ENCODE measurements at places on chromosomes 13 and 19. TPM values are rescaled to one million over a fixed set of nuclear protein-coding genes. Genes with fewer than 3 reads are reported as not detected.

CYP4F2 gene
- total RNA-seq, result 1.1 TPM

KLK14 gene
- 0.76 TPM for total RNA-seq

GPR4 gene
- 0.10 TPM for total RNA-seq

PNMA8C gene
- total RNA-seq, result not detected

PRR36 gene
- 7.5 TPM for total RNA-seq

ZNF723 gene
- total RNA-seq, result not detected

SMARCA4 gene
- 116 TPM for total RNA-seq

NBEA gene
- total RNA-seq, result 4.1 TPM

MBD3L2 gene
- not detected for total RNA-seq

SRRM5 gene
- total RNA-seq, result not detected

MCEMP1 gene
- total RNA-seq, result not detected

GIPR gene
- 14.1 TPM for total RNA-seq

ANGPTL8 gene
- total RNA-seq, result not detected

GZMM gene
- 0.59 TPM for total RNA-seq

TRIP10 gene
- total RNA-seq, result 111 TPM

MVB12A gene
- 91.7 TPM for total RNA-seq

KLK4 gene
- total RNA-seq, result 0.84 TPM

ZNF418 gene
- not detected for total RNA-seq

PEX11G gene
- 6.4 TPM for total RNA-seq

FSD1 gene
- 20.1 TPM for total RNA-seq

GFY gene
- 2.6 TPM for total RNA-seq

FAM216B gene
- total RNA-seq, result not detected

KRTDAP gene
- 0.74 TPM for total RNA-seq

OR10H1 gene
- total RNA-seq, result 0.17 TPM

COL5A3 gene
- 0.15 TPM for total RNA-seq

GJA3 gene
- 8.0 TPM for total RNA-seq

SLC10A2 gene
- total RNA-seq, result not detected

KIR3DL2 gene
- total RNA-seq, result not detected

SIGLEC8 gene
- total RNA-seq, result not detected

LRRC63 gene
- not detected for total RNA-seq

IGSF23 gene
- total RNA-seq, result not detected

Measured in HCT116 (cell line).